Stimulated activated CD8-positive, alpha-beta memory T cell treated with anti-CD3 and anti-CD28 coated beads, Interleukin-7, amount 100 ng/mL, for 1 hour (primary cell): ENCODE measurements at places on chromosomes 4 and X.

- no peak for DNase-seq
These were observed 171.3 kb downstream of the BTC start for GRCh38 chr4:74623041-74623440.

GRCh38 chr4:147368948-147369347 is 111.9 kb upstream of the EDNRA start:
- no peak for DNase-seq

- DNase-seq: no peak
These were observed 10.0 kb upstream of the OPHN1 start for GRCh38 chrX:68443155-68443868.

- DNase-seq: no peak
These were observed 516.8 kb downstream of the RPA4 start for GRCh38 chrX:97400492-97400891.

DNA sequence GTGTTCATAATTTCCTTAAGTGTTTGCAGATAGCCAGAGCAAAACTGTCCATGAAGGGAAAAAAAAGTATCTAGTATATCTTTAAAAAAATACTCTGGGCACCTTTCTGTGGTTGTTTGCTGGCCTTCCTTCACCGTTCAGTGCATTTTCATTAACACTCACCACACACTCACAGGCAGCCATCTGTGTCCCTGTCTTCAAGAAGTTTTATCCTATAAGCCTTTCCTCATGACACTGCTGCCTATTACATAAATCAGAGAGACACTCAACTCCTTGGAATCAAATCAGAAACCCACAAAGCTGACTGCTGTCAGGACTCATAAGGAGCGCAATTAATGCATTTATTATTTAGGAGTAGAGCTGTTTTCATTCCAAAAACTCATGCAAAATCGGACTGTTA is 1720.2 kb downstream of the PCDH7 start:
- no peak for DNase-seq

GRCh38 chrX:79065696-79066095 is 78.8 kb upstream of the GPR174 start:
- no peak for DNase-seq

GRCh38 chr4:95839891-95840290 is at the start of gene PDHA2:
Gene PDHA2 (plus strand): TSS chr4:95840093. CDS start chr4:95840151, 58 bp downstream.
- DNase-seq: no peak

- DNase-seq: no peak
These were observed 2.4 kb downstream of the RAB33A start for GRCh38 chrX:130174045-130174704.

DNA sequence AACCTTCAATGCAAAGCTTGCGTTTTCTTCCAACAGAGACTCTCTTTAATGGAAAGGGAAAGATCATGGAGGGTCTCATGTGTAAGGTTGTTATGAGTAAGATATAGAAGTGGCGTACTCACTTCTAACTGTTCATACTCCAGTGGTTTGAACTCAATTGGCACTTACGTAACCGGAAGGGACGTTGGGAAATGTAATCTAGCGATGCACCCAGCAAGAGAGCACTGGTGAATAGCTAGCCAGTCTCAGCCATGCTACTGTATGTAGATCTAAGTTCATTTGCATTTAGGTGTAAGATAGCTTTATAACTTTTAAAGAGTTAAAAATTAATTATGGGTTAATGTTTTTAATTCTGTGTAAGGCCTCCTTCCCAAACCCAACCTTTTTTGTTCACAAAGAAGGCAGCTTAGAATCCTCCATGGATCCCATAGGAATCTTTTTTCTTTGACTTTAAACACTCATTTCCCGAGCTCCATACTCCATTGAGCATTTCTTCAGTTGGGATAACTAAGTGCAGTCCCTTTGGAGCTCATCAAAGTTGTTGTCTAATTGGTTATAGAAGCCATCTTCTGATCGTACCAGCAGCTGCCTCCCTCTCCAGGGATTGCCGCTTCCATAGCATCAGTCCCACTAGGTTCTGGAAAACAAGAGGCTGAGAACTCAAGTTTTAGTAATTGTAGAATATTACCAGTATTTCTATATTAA is 191.1 kb downstream of the RAPGEF2 start:
- no peak for DNase-seq

DNA sequence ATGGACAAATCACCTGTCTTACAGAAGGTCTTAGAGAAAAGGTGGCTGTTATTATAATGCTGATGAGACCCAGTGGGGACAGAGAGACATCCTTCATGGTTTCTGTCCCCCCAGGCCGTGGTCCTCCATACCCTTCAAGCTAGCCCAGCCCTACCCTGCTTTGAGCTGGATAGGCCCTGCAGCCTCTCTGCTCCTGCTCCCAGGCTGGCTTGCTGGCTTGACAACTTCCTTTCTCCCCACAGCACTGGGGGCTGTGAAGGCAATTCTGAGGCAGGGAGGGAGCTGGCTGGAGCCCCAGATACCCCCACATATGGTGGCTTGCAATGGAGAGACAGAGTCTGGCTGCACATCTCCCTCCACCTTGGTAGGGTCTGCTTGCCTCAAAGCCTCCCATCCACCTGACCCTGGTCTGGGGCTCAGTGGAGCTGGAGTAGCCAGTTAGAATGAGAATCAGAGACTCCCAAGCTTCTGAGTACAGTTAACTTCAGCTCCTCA is 118.2 kb downstream of the PJA1 start:
- no peak for DNase-seq

- no peak for DNase-seq
These were observed 68.8 kb upstream of the SLC7A11 start for GRCh38 chr4:138310991-138311390.

DNA sequence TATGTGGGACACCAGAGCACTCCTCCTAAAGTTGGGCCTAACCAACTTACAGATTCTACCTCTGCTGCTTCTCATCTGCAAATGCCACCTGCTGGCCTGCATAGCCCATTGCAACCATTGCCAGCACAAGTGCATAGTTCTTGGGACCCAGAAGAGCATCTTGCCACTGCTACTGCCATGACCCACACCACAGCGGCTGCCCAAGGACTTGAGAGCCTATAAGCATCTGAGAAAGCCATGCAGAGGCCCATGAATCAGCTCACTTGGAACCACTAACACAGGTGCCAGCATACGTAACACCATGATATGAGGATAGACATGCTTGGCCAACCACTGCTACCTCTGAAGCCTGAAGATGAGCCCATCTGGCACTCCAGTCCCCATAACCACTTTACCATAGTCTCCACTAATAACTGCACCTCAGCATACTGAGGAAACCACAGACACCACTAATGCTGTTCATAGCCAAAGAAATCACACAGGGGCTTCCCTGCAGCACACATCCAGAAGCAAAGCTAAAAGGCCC is 258.1 kb upstream of the AGTR2 start:
- no peak for DNase-seq

GRCh38 chrX:49919617-49920016 is 2.8 kb upstream of the CLCN5 start:
- DNase-seq: no peak

- DNase-seq: no peak
These were observed 52.3 kb upstream of the KLF3 start for GRCh38 chr4:38611676-38612075.

DNA sequence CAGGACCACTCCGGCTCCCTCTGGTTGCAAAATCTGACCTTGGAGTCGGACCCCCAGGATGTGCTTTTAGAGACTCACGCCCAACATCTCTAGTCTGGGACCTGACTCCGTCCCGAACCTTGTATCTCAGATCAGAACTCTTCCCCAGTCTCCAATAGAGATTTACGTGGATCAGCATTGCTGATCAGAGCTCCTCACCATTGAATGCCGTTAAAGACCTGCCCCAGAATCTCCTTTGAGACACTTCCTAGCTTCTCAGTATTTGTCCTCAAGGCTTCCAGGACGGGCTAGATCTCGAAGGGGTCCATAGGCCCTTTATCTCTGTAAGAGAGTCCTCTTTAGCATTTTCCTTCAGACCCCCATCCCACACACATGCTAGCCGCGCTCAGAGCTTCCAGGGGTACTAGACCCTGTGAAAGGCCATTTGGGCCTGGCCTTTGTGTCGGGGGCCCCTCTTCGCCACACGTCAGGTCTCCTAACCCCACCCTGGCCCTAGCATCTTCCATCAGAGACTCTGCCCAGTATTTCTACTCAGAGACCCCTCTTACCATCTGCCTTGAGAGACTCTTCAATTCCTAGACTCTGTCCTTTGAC is 662 bp downstream of the UBA1 start:
- DNase-seq: no peak

DNA sequence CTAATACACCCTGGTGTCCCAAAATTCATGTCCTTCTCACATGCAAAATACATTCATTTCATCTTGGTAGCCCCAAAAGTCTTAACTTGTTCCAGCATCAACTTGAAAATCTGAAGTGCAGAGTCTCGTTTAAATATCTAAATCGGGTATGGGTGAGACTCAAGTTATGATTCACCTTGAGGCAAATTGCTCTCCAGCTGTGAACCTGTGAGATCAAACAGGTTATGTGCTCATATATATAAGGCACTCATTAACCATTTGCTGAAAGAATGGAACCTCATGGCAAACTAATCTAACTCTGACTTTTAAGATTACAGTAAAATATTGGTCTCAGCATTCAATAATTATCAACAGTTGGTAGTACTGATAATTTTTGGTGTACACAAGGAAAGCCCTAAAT is 55.5 kb downstream of the PDLIM5 start:
- no peak for DNase-seq

GRCh38 chrX:24399550-24399949 is 39.1 kb downstream of the SUPT20HL1 start:
- DNase-seq: no peak

- DNase-seq: no peak
These were observed 174.8 kb downstream of the HHIP start for GRCh38 chr4:144820728-144821085.

- no peak for DNase-seq
These were observed 208.6 kb downstream of the VEGFC start for GRCh38 chr4:176584031-176584606.

- DNase-seq: no peak
These were observed 192.3 kb downstream of the AASDH start for GRCh38 chr4:56195025-56195424.

DNA sequence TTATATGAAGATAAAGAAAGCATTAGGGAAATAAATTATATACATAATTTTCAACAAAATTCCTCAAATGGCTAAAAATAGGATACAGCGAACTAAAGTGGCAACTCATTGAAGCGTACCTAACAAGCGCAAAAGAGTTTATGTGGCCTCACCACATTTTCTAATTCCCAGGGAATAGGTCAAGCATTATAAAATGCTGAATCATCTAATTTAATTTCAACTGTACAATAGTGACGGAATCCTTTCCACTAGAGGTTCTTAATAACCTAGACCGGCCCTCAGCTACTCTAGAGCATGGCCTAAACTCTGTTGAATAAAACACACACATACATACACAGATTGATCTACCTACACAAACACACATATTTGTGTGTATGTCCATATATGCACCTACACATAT is 29.1 kb downstream of the CXXC4 start:
- no peak for DNase-seq

DNA sequence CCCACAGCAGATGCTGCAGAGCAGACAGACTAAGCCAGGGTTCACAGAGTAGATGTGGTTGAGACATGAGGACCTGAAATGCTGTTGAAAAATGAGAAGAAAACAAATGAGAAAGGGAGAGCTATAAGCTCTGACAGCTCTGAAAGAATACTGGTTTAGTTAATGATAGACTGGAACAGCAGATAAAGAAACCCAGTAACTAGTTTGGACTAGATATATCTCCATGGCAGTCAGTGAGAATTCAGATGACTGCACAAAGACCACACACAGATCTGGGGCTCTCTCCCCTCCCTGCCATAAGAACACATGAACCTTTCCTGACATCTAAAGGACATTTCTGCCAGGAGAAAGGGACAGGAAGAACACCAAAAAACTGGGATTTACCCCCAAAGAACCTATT is 8.2 kb downstream of the NAA11 start:
- no peak for DNase-seq

DNA sequence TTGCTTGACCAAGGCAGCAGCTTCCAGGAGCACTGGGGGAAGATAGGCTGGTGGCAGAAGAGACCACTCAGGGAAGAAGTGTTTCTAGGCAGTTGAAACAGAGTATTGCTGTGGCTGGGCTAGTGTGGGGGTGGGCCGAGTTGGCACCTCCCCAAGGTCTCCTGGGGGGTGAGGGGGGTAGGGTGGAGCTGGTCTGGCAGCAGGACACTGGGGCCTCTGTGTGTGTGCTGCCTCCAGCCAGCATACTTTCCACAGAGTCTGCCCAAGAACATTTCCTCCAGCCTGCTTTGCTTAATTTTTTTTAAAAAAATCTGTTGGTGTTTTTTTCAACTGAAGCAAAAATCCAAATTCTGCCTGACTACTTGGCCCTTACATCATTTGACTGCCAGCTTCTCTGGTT is 4.0 kb downstream of the ITIH6 start:
- no peak for DNase-seq

DNA sequence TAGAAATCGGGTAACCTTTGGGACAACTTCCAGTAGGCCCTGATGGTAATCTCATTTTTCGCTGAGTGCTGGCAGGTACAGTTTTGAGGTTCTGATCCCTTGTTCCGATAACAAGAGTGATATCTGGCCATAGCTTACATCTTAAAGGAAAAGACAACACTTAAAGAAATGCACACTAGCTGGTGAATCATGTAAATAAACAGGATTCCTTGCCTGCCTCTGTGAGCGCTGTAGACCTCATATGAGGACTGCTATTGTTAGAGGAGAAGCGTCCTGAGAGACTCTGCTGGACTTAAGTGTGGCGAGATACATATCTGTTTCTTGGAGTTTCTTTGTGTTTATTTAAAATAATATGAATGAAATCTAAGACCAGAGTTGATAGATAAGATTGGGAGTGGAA is 149.3 kb upstream of the SLC4A4 start:
- DNase-seq: no peak

- no peak for DNase-seq
These were observed 10.7 kb downstream of the LIAS start for GRCh38 chr4:39469429-39470077.

DNA sequence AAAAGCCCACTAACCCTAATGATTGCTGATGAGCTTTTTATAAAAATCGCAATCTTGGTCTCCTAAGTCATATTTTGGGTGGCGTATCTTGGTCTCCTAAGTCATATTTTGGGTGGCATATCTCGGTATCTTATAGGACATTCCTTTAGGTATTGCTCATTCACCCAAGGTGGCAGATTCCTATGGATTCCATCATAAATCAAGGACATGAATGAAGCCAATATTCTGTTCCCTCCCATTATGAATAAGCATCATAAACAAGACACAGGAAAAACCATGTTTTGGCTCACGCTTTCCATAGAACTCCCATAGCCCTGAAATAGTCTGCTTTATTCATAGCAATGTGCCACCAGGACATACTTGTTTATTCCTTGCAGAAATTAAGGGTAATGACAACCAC is 95.0 kb upstream of the CD99 start:
- no peak for DNase-seq
